ENCODE measurements at places on chromosomes 5 and 9. TPM values are rescaled to one million over a fixed set of nuclear protein-coding genes. Genes with fewer than 3 reads are reported as not detected.

The UBAC1 gene
- total RNA-seq: 32.4 TPM

DNA sequence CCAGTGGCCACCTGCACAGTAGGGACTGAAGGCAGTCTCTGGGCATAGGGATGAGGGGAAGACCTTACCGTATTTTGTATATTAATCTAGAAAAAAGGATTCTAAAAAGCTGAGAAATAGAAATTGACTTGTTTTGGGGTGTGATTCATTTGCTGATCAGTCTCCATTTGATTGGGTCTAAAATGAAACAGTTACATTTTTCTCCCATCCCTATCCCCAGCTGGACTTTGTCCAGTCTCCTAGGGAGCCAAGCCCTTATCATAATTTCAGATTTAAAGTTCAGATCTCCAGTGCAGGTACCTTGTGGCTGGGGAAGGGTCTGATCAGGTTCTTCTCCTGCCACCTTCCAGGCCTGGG is 240.8 kb downstream of the FANCC start:
- no peaks in the 10 kb centered on the region for H3K36me3 ChIP-seq
- no peaks in the 10 kb centered on the region for H3K27me3 ChIP-seq
- H3K4me3 ChIP-seq: no peak overlapping the region
- no peak for DNase-seq
- H3K4me1 ChIP-seq: no peaks in the 10 kb centered on the region

The SPATA31D4 gene
- not detected for total RNA-seq

GRCh38 chr9:36640771-36641381 is 68.2 kb downstream of the MELK start:
- no peaks in the 10 kb centered on the region for H3K36me3 ChIP-seq
- DNase-seq: no peak
- H3K27me3 ChIP-seq: no peaks in the 10 kb centered on the region
- no peaks in the 10 kb centered on the region for H3K4me1 ChIP-seq
- peak overlapping the region; percentile 19 for H3K27ac ChIP-seq

The IFNE gene
- not detected for total RNA-seq

The PPWD1 gene
- total RNA-seq: 91.0 TPM

DNA sequence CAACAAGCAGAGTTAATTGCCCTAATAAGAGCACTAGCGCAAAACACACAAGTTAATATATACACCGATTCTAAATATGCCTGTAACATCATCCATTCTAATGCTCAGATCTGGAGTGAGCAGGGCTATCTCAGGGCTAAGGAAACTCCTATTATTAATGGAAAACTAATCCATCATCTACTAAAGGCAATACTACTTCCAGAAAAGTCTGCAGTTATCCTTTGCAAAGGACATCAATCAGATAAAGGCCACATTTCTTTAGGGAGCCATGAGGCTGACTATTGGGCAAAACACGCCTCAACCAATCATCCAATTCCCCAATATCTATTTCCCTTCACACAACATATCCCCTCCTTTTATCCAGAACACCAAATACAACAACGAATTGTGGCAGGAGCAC is 1032.3 kb upstream of the NUDT12 start:
- H3K4me3 ChIP-seq: no peak overlapping the region
- H3K36me3 ChIP-seq: no peaks in the 10 kb centered on the region
- no peak overlapping the region for H3K27ac ChIP-seq
